ENCODE measurements at places on chromosomes 3 and 15. TPM values are rescaled to one million over a fixed set of nuclear protein-coding genes. Genes with fewer than 3 reads are reported as not detected.

HGD gene
- not detected for polyA plus RNA-seq

SELENOT gene
- 249 TPM for polyA plus RNA-seq

MEGF11 gene
- polyA plus RNA-seq, result 0.18 TPM

CD96 gene
- not detected for polyA plus RNA-seq

PLA1A gene
- polyA plus RNA-seq, result not detected

CHST13 gene
- not detected for polyA plus RNA-seq

LOXL1 gene
- polyA plus RNA-seq, result 1.9 TPM

SUSD5 gene
- polyA plus RNA-seq, result 0.74 TPM

P2RY12 gene
- not detected for polyA plus RNA-seq

LTF gene
- polyA plus RNA-seq, result not detected

P2RY13 gene
- polyA plus RNA-seq, result not detected

THRB gene
- polyA plus RNA-seq, result 1.7 TPM

CLDN18 gene
- not detected for polyA plus RNA-seq

DPPA2 gene
- polyA plus RNA-seq, result not detected

ECE2 gene
- polyA plus RNA-seq, result 0.42 TPM

CSTA gene
- polyA plus RNA-seq, result not detected

KIF7 gene
- polyA plus RNA-seq, result 5.6 TPM
